Mesendoderm (in vitro differentiated cells): ENCODE measurements at places on chromosomes 2 and 18.
A peak's percentile ranks its signal among the peaks of the same experiment; 100 is the strongest.

GRCh38 chr2:96389736-96390135 lies 54.2 kb downstream of the NCAPH start:
- no peaks in the 10 kb centered on the region for H3K27me3 ChIP-seq
- no peaks in the 10 kb centered on the region for H3K4me1 ChIP-seq
- H3K36me3 ChIP-seq: no peaks in the 10 kb centered on the region
- no peak overlapping the region for H3K4me3 ChIP-seq
- no peak for DNase-seq

- H3K36me3 ChIP-seq: no peaks in the 10 kb centered on the region
- no peak overlapping the region for H3K4me3 ChIP-seq
- no peaks in the 10 kb centered on the region for H3K4me1 ChIP-seq
- no peak for DNase-seq
- no peak overlapping the region for H3K27ac ChIP-seq
- no peaks in the 10 kb centered on the region for H3K27me3 ChIP-seq
Measured at GRCh38 chr2:16217291-16217690, 276.9 kb downstream of the MYCN start.

DNA sequence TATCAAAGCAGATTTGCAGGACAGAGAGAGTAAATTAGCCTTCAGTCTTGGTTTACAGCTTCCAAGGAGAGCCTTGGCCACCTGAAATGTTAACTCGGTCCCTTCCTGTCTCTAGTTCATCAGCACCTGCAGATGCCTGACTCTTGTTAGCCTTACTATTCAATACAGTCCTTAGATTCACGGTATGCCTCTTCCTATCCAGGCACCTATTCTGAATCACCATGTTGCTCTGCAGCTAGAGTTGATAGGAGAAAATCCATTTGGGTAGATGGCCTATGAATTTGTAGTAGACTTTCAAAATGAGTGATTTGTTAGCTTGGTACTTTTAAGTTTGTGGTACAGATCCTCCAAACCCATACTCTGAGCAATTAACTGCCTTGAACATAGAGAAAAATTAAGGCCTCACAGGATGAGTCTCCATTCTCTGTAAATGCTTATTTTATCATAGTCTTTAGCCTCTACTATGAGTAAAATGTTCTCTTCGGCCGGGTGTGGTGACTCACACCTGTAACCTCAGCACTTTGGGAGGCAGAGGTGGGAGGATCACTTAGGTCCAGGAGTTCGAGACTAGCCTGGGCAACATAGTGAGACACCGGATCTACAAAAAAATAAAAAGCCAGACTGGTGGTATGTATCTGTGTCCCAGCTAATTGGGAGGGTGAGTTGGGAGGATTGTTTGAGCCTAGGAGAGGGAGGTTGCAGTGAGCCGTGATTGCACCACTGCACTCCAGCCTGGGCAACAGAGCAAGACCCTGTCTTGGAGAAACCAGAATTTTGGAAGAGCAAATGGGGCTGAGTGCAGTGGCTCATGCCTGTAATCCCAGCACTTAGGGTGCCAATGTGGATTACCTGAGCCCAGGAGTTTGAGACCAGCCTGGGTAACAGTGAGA lies 32.9 kb downstream of the PTCD3 start:
- H3K27me3 ChIP-seq: no peaks in the 10 kb centered on the region
- no peaks in the 10 kb centered on the region for H3K4me1 ChIP-seq
- no peak overlapping the region for H3K27ac ChIP-seq
- no peak overlapping the region for H3K4me3 ChIP-seq

GRCh38 chr2:182482511-182482910 lies 55.7 kb upstream of the PDE1A start:
- DNase-seq: peak; percentile 14
- H3K27me3 ChIP-seq: no peaks in the 10 kb centered on the region
- H3K4me3 ChIP-seq: no peak overlapping the region
- H3K27ac ChIP-seq: no peak overlapping the region
- no peaks in the 10 kb centered on the region for H3K36me3 ChIP-seq

DNA sequence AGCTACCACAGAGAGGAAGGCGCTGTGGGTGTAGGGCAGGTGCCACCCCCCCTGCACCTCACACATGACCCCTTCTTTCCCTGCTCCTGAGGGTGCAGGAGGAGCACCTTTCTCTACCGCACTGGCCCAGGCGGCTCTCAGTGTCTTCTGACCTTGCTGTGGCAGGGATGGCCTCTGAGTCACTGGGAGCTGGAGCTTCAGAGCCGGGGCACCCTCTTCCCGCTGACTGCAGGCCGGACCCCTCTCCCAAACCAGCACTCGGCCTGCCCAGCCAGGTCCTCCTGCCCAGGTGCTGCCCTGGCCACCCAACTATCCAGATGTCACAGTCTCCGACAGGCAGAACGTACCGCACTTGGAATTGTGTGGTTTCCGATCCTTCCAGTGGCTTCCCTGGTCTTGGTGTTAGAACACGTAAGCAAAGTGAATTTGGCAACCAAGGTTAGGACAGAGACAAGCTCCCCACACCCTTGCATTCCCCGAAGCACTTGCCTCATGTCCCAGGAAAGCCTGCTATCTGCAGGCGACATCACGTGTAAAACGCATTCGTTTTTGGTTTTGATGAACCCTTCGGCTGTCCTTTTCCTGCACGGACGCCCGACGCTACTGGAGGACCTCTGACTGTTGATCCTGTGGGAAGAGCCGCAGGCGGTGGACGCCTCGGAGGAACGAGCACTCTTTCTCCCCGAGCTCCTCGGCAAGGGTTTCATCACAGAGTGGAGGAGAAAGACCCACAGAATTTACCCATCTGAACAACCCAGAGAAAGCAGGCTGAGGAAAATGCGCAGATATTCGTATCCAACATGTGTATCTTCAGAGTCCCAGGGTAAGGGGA lies 24.7 kb upstream of the KCNG2 start:
- no peak overlapping the region for H3K4me3 ChIP-seq
- no peaks in the 10 kb centered on the region for H3K4me1 ChIP-seq
- no peaks in the 10 kb centered on the region for H3K36me3 ChIP-seq
- no peak overlapping the region for H3K27ac ChIP-seq

DNA sequence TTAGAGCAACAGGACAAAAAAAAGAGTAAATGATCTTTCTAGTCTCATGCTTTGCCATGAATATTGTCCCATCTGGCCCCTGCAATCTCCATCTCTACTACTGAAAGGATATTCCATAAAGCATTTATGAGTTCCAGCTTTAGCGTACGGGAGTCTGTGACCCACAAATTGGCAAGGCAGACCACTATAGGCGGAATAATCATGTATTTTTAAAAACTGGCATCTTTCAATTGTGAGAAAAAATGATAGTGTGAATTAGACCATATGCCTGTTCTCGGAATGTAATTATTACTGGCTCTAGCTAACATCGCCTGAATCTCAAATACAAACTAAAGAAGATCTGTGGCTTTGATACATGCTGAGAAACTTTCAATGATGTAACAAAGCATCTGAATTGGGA lies 738.1 kb upstream of the NXPH2 start:
- no peaks in the 10 kb centered on the region for H3K36me3 ChIP-seq
- no peaks in the 10 kb centered on the region for H3K27me3 ChIP-seq
- H3K4me1 ChIP-seq: no peaks in the 10 kb centered on the region
- no peak overlapping the region for H3K4me3 ChIP-seq

- no peaks in the 10 kb centered on the region for H3K27me3 ChIP-seq
- H3K4me3 ChIP-seq: no peak overlapping the region
- no peak for DNase-seq
- peaks cover 2% of the 10 kb centered on the region for H3K36me3 ChIP-seq
- H3K4me1 ChIP-seq: no peaks in the 10 kb centered on the region
Measured at GRCh38 chr18:23217781-23218180, 82.5 kb downstream of the CABLES1 start.

GRCh38 chr2:230564805-230565779 lies 147.6 kb upstream of the CAB39 start:
- no peaks in the 10 kb centered on the region for H3K4me1 ChIP-seq
- no peaks in the 10 kb centered on the region for H3K36me3 ChIP-seq
- no peak overlapping the region for H3K27ac ChIP-seq
- DNase-seq: no peak

GRCh38 chr2:237806334-237806733 lies 7.8 kb downstream of the RBM44 start:
- H3K27ac ChIP-seq: no peak overlapping the region
- no peak overlapping the region for H3K4me3 ChIP-seq
- no peaks in the 10 kb centered on the region for H3K36me3 ChIP-seq
- no peaks in the 10 kb centered on the region for H3K27me3 ChIP-seq

DNA sequence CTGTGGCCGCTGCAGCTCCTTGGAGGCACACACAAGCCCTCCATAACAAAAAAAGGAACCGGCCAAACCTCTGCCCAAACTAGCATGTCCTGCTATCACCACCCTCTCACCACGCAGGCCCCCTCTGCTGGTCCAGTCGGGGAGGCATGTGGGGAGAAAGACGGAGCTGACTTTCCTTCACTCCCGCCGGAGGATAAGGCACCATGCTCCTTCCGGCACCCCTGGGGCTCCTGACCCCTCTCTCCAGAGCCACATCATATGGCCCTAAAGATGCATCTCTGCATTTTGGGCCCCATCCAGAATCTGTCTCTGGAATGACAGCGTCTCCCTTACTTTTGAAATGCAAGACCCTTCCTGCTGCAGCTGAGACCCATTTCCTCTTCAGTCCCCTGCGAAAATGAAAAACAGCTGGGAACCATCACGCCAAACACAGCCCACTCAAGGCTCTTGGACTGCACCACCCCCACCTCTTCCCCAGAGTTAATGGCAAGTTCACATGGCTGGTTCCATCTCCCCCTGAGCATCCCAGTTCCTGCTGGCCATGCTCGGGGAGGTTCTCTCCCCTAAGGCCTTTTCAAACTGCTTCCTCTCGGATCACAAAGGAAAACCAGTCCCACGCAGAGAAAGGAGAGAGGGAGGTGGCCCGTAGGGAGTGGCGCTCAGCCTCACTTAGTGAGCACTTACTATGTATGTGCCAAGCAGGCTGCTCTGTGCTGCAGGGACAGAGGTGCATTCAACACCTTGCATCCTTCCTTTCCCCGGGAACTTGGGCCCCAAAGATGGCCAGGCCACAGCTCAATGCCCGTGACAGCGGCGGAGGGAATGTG lies 35.2 kb upstream of the MLPH start:
- H3K4me1 ChIP-seq: no peaks in the 10 kb centered on the region
- no peak overlapping the region for H3K4me3 ChIP-seq
- peak; percentile 66 for DNase-seq
- no peaks in the 10 kb centered on the region for H3K36me3 ChIP-seq

- H3K27me3 ChIP-seq: no peaks in the 10 kb centered on the region
- no peak overlapping the region for H3K4me3 ChIP-seq
- no peaks in the 10 kb centered on the region for H3K4me1 ChIP-seq
- H3K27ac ChIP-seq: no peak overlapping the region
- no peaks in the 10 kb centered on the region for H3K36me3 ChIP-seq
Measured at GRCh38 chr2:198314559-198315153, 510.3 kb downstream of the PLCL1 start.

DNA sequence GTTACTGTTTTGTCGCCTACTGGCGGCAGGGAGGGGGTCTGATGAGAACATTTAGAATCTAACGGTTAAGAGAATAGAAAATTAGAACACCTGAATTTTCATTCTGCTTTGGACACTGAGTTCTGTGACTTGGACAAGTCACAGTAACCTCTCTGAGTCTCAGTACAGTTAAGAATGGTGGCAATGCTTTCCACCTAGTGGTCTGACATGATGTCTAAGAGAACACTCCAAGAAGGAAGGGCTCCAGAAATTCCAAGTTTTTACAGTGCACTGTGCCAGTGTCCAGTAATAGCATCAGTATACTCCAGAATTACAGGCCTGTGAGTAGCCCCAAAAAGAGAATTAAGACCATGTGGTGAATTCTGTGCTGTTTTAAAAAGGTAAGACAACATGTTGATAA lies 174.1 kb upstream of the ZFP36L2 start:
- H3K27ac ChIP-seq: no peak overlapping the region
- no peaks in the 10 kb centered on the region for H3K36me3 ChIP-seq
- DNase-seq: no peak
- no peaks in the 10 kb centered on the region for H3K4me1 ChIP-seq

- no peaks in the 10 kb centered on the region for H3K27me3 ChIP-seq
- no peaks in the 10 kb centered on the region for H3K4me1 ChIP-seq
- no peaks in the 10 kb centered on the region for H3K36me3 ChIP-seq
- DNase-seq: no peak
Measured at GRCh38 chr2:166032361-166032760, 78.8 kb upstream of the TTC21B start.

DNA sequence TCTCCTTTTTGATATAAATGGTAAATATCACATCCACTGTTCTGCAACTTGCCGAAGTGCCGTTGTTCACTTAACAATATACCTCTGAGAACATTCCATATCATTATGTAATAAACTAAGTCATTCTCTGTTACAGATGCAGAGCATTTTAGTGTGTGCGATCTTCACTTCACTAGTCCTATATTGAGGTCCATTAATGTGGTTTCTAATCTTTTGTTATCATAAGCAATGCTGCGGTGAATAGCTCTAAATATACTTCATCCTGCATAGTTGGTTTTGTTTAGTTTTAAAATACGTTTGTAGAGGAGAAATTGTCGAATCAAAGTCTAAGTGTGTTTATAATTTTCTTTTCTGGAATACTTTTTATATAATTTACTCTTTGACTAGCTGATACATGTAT lies 280.3 kb upstream of the TRIB2 start:
- no peaks in the 10 kb centered on the region for H3K27me3 ChIP-seq
- no peak overlapping the region for H3K4me3 ChIP-seq
- no peaks in the 10 kb centered on the region for H3K36me3 ChIP-seq

- H3K4me3 ChIP-seq: no peak overlapping the region
- H3K4me1 ChIP-seq: no peaks in the 10 kb centered on the region
- DNase-seq: no peak
Measured at GRCh38 chr2:135775420-135775819, 33.8 kb downstream of the UBXN4 start.

DNA sequence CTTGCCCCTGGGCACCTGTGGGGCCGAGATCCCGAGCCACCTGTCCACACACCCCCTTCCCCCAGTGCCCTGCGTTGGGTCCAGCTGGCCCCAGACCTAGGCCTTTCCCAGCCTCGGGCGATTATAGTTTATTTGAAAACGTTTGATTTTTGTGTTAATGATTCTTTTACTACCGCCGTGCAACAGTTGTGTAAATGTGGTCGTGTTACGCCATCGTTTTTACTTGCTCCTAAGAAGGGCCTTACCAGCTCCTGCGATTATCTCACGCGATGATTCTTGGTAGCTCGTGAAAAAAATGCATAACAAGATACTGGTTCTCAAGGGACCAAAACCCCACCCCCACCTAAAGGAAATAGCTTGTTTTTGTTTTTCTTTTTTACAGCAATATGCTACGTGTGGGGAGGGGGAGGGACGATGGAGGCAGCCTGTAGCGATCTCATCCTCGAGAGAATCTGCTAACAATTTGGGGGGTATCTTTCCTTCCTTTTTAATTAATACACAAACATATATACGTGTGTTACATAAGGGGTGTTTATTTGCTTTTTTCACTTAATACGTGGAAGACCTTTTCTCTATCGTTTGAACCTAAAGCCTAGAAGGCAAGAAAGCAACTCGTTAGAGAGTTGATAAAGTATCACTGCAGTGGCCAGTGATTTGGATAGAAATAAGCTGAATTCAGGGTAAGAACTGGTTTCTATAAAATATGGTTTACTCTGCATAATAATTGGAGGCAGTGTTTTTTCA lies 1.0 kb downstream of the ZDBF2 start:
- H3K4me3 ChIP-seq: peak overlapping the region; percentile 78
- peaks cover 10% of the 10 kb centered on the region for H3K27me3 ChIP-seq
- H3K36me3 ChIP-seq: no peaks in the 10 kb centered on the region
- H3K27ac ChIP-seq: peak overlapping the region; percentile 25
- DNase-seq: peak; percentile 62
